ENCODE measurements at places on chromosomes 12 and 14.
A peak's percentile ranks its signal among the peaks of the same experiment; 100 is the strongest.

GRCh38 chr14:67269298-67270060, 28.2 kb downstream of the PALS1 start:
- peak; percentile 61 for DNase-seq

DNA sequence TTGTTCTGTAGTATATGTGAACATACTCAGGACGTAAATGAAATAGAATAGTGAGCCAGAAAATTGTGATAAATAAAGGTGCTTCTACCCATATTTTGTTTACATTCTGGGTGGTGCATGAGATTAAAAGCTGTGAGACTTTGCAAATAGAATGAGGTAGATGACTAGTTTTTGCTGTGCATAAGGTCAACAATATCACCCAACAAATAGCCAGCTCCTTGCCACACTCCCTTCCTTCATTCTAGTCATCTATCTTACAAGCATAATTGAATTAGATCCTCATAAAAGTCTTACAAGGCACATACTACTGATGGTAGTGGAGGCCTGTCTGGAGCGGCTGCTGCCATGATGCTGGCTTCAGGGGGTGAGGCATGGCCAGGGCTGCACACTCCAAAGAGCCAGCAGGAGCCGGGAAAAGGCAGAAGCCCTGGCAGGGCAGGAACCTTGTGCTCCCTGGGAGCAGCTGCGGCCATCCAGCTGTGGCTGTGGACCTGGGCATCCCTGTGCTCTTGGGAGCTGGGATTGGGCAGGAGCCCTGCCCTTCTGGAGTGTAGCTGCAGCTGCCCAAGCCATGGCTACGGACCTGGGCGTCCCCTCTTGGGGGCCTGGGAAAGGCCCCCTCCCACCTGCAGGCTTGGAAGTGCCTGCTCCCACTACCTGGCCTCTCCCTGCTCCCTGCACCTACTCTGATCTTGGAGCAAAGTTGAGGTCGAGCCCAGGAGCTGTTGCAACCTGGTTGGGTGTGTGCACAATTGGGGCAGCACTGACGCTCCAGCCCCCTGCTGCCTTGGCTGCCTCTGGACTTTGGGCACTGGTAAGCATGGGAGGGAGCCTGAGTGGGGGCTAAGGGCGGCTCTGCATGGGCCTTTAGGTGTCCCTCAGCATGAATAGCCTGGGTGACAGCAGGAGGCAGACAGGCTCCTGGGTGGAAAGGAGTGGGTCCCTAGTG, 112.8 kb downstream of the DACT1 start:
- no peak for DNase-seq

- no peak for DNase-seq
Observed at GRCh38 chr14:64659366-64659765, 44.9 kb upstream of the PLEKHG3 start.

GRCh38 chr12:39237004-39237403, 205.9 kb downstream of the KIF21A start:
- peak; percentile 6 for DNase-seq

DNA sequence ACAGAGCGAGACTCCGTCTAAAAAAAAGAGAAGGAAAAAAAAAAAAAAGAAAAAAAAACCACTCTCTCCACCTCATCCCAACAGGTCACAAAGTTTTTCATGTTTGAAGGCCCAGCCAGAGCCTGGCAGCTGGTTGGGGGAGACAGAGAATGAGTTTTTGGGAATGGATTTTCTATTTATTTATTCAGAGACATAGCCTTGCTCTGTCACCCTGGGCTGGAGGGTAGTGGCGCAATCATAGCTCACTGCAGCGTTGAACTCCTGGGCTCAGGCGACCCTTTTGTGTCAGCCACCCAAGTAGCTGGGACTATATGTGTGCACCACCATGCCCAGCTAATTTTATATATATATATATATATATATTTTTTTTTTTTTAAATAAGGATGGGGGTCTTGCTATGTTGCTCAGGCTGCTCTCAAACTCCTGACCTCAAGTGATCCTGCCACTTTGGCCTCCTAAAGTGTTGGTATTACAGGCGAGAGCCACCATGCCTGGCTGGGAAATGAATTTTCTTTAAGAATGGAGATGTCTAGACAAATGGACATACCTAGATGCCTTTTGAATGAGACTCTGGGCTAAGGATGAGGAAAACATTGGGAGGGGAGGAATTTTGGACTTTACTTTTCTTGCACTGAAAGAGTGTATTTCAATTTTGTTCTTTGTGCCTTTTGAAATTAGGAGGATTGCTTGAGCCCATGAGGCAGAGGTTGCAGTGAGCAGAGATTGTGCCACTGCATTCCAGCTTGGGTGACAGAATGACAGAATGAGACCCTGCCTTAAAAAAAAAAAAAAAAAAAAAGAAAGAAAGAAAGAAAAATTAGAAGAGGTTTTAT, 16.9 kb upstream of the PPP1R1A start:
- DNase-seq, result no peak

- no peak for DNase-seq
Observed at GRCh38 chr14:61948376-61948775, 186.2 kb downstream of the SNAPC1 start.

- DNase-seq, result no peak
Observed at GRCh38 chr14:43765474-43765873, 741.6 kb downstream of the FSCB start.

DNA sequence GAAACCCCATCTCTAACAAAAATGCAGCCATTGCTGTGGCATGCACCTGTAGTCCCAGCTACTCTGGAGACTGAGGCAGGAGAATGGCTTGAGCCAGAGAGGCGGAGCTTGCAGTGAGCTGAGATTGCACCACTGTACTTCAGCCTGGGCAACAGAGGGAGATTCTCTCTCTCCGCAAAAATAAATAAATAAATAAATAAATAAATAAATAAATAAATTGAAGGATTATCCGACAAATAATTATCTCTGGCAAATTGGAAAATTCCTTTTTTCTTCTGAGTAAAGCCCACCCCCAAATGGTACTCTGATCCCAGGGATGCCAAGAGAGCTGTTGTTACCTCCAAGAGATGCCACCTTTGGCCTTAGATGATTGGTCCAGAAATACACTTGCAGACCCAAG, 137.9 kb downstream of the SUDS3 start:
- no peak for DNase-seq

Measured in LHCN-M2 (cell line).